ENCODE measurements at places on chromosomes 1 and 21. TPM values are rescaled to one million over a fixed set of nuclear protein-coding genes. Genes with fewer than 3 reads are reported as not detected.

CAMSAP2 gene
- polyA plus RNA-seq: 49.2 TPM

DNAI4 gene
- polyA plus RNA-seq: 4.5 TPM

CELA3A gene
- polyA plus RNA-seq: not detected

C1orf141 gene
- polyA plus RNA-seq: not detected

NBPF3 gene
- 14.4 TPM for polyA plus RNA-seq

SLC9C2 gene
- polyA plus RNA-seq: 0.31 TPM

HPCAL4 gene
- 60.0 TPM for polyA plus RNA-seq

TCHH gene
- polyA plus RNA-seq: 0.26 TPM

SYT6 gene
- 8.1 TPM for polyA plus RNA-seq

S100A9 gene
- polyA plus RNA-seq: not detected

TTC22 gene
- polyA plus RNA-seq: not detected

SPRR4 gene
- not detected for polyA plus RNA-seq

SEC16B gene
- polyA plus RNA-seq: 0.78 TPM

BACE2 gene
- 0.08 TPM for polyA plus RNA-seq

ARHGEF10L gene
- polyA plus RNA-seq: 142 TPM

WDR64 gene
- not detected for polyA plus RNA-seq

CD1E gene
- not detected for polyA plus RNA-seq

NEK2 gene
- 0.98 TPM for polyA plus RNA-seq

LENEP gene
- polyA plus RNA-seq: 3.9 TPM

SH2D2A gene
- polyA plus RNA-seq: not detected

BSND gene
- not detected for polyA plus RNA-seq

DCDC2B gene
- not detected for polyA plus RNA-seq

TINAGL1 gene
- 1.0 TPM for polyA plus RNA-seq

CATSPERE gene
- 5.6 TPM for polyA plus RNA-seq

TTC24 gene
- polyA plus RNA-seq: not detected

Measured in neural cell (in vitro differentiated cells).